ENCODE measurements at places on chromosomes 11 and 22.

GRCh38 chr11:37411289-37411688, 813.3 kb upstream of the RAG2 start:
- DNase-seq = no peak

GRCh38 chr22:41683616-41684015, 5.1 kb downstream of the SNU13 start:
- no peak for DNase-seq

DNA sequence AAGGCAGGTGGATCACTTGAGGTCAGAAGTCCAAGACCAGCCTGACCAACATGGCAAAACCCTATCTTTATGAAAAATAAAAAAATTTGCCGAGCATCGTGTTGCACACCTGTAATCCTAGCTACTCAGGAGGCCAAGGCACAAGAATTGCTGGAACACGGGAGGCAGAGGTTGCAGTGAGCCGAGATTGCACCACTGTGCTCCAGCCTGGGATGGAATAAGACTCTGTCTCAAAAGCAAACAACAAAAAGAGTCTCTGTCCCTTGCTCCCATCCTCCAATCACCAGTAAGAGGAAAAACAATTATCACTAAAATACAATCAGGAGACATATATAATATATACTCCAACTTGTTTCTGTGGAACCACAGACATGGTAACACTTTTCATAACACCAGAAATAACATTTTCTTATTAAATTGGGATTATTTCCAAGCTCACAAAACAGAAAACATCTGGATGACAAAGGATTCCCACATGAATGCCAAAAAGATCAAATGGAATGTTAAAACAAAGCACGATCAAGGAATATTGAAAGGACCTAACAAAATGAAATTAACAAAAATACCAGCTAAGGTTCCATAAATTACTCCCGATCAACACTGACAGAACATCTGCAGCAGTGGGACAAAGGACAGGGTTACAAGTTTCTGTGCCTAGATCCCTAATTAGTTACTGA, 15.2 kb downstream of the FCHSD2 start:
- no peak for DNase-seq

- no peak for DNase-seq
Measured at GRCh38 chr11:116283300-116283699, 489.5 kb downstream of the BUD13 start.

DNA sequence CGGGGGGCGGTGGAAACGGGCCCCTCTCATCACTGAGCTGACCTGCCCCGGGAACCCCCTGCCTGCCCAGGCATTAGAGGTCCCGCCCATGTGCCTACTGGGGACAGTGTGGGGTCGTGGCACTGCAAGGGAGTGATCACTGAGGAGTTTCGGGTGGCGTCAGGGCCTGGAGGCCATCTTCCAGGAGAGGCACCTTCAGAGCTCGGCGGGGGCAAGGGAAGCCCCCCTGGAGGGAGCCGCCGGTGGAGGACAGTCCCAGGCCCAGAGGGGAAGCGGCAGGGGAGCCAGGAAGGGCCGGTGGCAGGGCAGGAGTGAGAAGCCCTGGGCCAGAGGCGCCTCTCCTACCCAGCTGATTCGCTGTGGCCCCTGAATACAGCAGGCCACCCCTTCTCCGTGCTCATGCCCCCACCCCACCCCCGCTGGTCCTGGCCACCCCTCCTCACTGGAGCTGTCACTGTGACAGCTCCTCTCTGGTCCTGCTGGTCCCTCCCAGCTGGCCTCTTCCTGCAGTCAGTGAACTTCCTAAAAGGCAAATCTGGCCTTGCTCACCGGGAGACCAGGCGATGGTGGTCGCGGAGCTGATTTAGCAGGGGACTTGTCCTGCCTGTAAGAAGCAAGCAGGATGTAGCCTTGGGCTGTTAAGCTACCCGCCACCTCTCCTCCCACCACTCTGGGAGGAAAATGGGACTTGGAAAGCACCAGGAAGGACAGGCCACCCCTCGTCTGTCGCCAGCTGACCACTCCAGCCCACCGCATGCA, 2.0 kb upstream of the MAPK11 start:
- no peak for DNase-seq

DNA sequence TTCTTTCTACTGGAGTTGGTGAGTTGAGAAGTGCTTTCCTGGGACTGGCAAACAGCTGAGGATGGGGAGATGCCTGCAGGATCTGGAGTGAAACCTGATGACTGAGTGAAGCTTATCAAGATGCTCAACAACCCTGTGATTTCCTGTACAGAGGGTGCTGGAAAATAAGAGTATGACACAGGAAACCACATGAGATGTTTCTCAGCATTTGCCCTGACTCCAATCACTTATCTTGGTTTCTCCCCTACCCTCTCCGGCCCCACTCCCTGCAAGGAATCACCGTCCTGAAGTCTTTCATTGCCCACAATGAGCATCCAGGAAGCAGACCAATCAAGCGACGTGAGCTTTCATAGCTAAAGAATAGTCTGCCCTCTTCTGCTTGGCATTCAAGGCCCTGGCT, at the start of gene MRGPRX2:
MRGPRX2 (minus strand) TSS at position 89 of the 400 bp plus-strand sequence. CDS start 4,315 bp downstream, outside the sequence.
- peak; percentile 14 for DNase-seq

- no peak for DNase-seq
Measured at GRCh38 chr22:20652582-20652981, 121.3 kb upstream of the SERPIND1 start.

- peak; percentile 56 for DNase-seq
Measured at GRCh38 chr11:123577081-123577598, 77.3 kb downstream of the SCN3B start.

DNA sequence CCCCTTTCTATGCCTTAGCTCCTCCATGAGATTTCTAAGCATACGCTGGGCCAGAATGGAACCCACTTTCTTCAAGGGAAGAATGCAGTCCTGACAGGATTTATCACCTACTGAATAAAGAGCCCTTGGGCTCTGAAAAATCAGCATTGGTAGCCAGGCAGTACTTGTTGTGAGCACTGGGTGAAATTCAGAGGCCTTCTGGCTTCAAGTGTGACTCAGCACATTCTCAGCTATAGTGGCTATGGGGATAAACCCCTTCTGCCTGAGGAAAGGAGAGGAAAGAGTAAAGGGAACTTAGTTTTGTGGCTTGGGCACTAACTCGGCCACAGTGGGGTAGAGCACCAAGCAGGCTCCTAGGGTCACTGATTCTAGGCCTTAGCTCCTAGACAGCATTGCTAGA, 574.8 kb downstream of the JRKL start:
- DNase-seq = no peak

DNA sequence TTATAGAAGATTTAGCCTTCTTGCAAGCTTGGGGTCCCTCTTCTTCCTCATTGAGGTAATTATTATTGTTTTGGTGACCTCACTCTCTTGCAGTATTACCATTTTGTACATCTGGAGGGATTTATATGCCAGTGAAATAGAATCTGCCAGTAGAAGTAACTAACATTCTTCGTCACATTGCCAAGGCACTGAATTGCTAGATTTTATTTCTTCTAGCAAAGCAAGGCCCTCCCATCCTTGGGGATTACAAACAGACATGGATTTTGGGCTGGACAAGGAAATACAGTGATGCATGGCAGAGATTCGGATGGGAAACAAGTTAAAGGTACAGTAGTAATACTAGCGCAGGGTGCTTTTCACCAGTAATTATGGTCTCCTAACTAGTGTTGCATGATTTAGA, 7.8 kb downstream of the ADAMTS15 start:
- no peak for DNase-seq

DNA sequence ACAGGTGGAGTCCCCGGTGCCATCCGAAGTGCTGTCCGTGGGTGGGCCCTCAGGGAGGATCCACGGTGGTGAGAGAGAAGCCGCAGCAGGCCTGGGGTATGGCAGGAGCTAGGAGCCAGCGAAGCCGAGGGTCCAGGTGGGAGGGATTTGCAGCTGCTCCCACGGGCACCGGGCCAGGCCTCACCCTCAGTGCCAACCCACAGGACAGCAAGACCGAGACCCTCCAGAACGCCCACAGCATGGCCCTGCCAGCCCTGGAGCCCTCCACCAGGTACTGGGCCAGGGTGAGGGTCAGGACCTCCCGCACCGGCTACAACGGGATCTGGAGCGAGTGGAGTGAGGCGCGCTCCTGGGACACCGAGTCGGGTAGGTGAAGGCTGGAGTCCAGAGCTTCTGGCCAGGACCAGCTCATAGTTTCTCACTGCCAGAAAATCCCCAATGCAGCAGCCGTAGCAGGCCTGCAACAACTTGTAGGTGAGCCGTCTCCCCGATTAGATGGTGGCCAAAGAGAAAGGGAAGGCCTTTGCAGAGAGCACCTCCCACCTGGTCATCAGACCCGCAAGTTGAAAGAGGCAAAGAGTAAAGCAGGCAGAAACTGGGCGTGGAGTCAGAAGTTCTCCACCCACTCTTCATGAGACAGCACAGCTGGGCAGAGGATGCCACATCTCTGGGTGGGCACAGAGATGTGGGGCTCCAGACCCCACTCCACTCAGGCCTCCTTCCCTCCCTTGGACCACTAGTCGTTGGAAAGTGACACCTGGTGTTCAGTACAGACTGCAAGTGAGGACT, 20.4 kb downstream of the CSF2RB start:
- no peak for DNase-seq

DNA sequence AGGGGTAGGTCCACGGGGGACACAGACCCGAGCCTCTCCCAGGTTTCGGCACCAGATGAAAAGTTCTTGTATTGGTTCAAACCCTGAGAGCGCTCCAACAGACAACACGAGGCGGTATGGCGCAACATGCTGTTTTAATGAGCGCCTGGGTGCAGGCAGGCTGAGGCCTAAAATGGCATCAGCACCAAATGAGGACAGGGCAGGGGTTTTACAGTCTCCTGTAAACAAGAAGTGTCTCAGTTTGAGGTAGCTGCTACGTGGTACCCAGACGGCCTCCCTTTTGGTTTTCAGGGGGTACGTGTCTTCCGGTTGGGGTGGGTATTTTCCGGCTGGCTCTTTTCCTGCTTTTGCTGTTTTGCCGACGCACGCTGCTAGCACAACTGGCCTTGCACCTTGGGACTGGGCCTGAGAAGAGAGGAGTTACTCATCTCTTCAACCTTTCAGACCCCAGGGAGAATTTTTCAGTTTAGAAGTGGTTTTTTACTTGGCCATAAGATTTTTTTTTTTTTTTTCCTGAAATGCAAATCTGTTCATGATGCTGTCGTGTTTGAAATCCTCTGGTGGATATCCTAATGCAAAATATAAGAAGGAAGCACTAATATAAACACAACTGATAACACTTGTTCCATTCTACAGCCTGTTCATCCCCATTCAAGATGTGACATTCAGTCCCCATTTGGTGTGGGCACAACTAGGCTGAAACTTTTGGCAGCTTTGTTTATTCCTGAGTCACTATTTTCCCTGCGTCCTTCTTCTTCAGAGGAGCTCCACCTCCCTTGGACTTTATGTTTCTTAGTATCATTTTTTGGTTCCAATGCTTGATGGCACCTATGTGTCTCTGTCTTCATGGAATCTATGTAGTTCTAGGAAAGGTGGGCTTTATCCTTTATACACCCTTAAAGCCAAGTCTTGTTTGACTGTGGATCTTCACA, 6.5 kb downstream of the PPFIBP2 start:
- no peak for DNase-seq

DNA sequence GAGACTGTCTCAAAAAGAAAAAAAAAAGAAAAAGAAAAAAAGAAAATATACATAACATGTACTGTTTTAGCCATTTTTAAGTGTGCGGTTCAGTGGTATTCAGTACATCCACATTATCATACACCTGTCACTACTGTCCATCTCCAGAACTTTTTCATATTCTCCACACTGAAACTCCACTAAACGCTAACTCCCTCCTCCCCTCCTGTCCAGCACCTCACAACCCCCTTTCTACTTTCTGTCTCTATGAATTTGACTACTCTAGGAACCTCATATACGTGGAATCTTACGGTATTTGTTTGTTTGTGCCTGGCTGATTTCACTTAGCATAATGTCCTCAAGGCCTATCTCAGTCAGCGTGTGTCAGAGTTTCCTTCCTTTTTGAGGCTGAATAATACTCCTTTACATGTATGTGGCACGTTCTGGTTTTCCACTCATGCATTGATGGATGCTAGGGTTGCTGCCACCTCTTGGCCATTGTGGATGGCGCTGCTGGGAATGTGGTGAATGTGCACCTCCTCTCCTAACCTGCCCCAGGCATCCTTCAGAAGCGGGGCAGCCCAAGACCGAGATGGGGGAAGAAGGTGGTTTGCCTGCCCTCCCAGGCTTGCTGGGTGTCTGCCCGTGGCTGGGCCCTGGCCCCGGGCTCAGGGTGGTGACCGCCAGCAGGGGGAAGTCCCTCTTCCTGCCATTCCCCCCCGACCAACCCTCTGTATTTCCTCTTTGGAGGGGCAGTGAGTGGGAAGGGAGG, 60.5 kb downstream of the BCR start:
- DNase-seq = peak; percentile 37

DNA sequence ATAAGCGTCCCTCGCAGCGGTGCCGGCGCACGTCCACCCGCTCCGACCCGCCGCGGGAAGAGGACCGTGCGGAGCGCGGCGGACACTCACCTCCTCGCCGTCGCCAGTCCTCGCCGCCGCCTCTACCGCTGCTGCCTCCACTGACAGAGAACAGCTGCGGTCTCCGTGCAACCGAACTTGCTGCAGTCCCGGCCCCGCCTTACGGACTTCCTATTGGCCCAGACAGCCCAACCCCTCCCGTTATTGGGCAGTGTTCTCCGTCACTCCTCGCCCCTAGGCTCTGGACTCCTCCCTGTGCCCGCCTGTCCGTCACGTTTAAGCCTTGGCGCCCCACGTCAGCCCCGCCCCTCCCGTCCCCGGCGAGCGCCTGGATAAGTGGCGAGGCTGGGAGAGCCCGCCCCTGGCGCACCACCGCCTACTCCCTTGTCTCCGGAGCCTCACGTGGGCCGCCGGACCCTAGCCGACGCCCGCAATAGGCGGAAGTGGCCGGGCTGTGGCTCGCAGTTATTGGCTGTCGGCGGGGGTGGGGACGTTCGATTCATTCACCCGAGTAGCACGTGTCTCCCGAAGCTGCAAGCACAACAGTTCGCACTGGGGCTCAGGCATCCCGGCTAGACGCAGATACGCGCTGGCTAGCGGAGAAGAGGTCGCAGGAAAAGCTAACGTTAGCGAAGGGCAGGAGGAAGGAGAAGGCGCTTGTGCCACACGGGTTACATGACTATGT, at the start of gene PC:
PC (minus strand) TSS at position 152 of the 724 bp plus-strand sequence. CDS start 86,224 bp downstream, outside the sequence.
- peak; percentile 99 for DNase-seq

- no peak for DNase-seq
Measured at GRCh38 chr11:26490546-26490945, 81.5 kb downstream of the MUC15 start.

GRCh38 chr11:68734111-68734510, 17.2 kb downstream of the TESMIN start:
- DNase-seq = no peak

DNA sequence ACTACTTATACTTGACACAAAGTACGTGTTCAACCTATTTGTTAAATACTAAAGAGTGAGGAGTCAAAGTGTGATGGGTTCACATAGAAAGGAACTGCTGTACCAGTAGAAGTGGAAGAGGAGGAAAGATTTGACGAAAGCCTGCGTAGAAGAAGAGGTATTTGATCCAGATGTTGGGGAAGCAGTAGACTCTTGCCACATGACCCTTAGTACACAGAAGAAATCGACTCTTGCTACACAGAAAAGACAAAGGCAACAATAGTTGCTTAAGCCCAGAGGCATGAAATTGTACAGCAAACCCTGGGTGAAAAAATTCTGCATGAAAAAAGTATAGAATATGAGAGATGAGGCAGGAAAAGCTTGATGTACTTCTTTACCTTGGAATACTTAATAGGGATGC, 152.9 kb downstream of the ETS1 start:
- DNase-seq = no peak

- no peak for DNase-seq
Measured at GRCh38 chr11:6660712-6661111, 5.1 kb upstream of the DCHS1 start.

- DNase-seq = no peak
Measured at GRCh38 chr11:94553938-94554337, 10.2 kb downstream of the FUT4 start.

Measured in CD4-positive, alpha-beta T cell treated with Interleukin-12 subunit alpha and Interleukin-12 subunit beta, for 1 hour (primary cell).